ENCODE measurements at places on chromosomes 2 and 18.
A peak's percentile ranks its signal among the peaks of the same experiment; 100 is the strongest.

GRCh38 chr2:222998459-222998858 is 53.5 kb upstream of the KCNE4 start:
- no peak for DNase-seq

DNA sequence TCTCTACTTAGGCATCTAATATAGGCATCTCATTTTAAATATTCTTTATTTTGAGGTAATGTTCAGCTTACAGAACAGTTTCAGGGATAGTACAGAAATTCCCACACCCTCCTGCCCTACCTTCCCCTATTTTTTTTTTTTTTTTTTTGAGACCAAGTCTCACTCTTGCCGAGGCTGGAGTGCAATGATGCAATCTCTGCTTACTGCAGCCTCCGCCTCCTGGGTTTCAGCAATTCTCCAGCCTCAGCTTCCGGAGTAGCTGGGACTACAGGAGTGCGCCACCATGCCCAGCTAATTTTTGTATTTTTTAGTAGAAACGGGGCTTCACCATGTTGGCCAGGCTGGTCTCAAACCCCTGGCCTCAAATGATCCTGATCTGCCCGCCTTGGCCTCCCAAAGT is 97.6 kb downstream of the EPB41L5 start:
- no peak for DNase-seq

DNA sequence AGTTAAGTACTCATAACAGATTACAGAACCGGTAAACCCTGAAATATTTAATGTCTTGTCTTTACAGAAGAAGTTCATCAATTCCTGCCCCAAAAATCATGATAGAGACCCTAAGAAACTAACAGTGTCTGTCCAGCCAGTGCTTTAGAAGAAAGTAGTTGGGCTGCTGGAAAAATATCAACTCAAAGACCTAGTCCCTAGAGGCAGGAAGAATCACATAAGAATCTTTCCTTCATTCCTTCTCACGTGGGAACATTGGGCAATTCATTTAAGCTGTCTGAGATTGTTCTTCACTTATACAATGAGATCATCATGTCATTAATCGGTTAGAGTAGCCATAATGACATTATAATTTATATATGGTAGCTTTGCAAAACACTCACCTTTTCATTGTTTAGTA is 156.4 kb downstream of the CCBE1 start:
- DNase-seq = no peak

GRCh38 chr2:69686813-69687212 is 43.3 kb upstream of the AAK1 start:
- no peak for DNase-seq

DNA sequence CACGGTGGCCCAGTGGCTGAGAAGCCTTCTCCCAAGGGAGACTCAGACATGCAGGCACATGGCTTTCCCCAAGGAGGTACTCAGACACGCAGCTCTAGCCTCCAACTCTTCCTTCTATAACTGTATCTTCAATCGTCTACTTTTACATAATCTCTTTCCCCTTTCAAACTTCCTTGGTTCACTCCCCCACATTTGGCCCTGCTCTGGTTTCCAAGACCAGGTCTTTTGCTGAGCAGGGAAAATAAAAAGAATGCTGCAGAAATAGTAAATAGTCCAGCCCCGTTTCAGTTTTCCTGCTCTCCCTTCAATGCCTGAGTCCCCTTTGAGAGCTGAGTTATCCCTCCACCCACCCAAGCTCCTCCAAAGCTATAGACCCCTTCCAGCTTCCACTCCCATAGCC is 635.0 kb downstream of the ARHGAP15 start:
- no peak for DNase-seq

- no peak for DNase-seq
These were observed 81.6 kb upstream of the ALPP start for GRCh38 chr2:232296776-232297525.

- peak; percentile 91 for DNase-seq
These were observed 172 bp downstream of the PRKD3 start for GRCh38 chr2:37324536-37324785.

GRCh38 chr18:23550898-23551297 is 35.4 kb downstream of the NPC1 start:
- no peak for DNase-seq

- DNase-seq = no peak
These were observed 6.2 kb upstream of the TMEM87B start for GRCh38 chr2:112048887-112049286.

DNA sequence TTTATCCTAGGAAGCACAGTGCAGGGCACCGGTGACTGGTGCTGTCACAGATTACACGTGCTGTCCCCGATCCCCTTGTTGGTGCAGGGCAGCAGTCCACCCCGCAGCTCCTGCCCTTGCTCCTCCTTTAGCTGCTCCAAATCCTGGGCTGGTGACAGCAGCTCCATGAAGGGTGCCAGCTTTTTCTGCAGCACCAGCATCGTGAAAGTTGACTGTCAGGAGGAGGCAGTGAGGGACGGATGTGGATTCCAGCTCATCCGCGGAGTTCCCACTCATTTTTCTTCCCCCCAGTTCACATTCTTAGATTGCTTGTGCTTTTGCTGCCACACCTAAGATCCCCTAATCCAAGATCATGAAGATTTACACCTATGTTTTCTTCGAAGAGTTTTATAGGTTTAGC is 67.5 kb downstream of the ONECUT2 start:
- DNase-seq = no peak

DNA sequence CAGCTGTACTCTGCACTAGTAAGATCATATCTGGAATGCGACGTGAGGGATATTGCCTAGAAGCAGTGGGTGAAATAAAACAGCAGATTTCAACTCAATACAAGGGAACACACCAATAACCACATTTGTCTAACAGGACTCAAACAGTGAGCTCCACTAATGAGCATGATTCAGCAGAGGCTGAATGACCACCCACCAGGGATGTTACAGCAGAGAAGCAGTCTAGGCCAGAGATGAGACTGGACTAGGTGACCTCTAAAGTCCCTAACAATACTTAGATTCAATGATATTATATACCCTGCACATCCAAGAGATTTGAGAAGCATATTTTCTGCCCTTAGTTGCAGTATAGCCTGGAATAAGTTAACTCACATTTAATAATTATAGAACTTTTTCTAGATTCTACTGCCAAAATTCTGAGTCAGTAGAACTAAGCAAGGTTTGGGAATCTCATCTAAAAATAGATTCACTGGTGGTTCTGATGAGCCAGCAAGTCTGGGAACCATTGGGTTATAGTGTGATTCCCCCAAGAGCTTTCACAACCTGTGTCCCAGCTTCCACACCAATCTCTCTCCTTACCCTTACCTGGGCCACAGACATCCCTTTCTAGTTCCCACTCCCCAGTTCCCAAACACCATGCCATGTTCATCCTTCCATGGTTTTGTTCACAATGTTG is 6.3 kb downstream of the THOC1 start:
- no peak for DNase-seq

DNA sequence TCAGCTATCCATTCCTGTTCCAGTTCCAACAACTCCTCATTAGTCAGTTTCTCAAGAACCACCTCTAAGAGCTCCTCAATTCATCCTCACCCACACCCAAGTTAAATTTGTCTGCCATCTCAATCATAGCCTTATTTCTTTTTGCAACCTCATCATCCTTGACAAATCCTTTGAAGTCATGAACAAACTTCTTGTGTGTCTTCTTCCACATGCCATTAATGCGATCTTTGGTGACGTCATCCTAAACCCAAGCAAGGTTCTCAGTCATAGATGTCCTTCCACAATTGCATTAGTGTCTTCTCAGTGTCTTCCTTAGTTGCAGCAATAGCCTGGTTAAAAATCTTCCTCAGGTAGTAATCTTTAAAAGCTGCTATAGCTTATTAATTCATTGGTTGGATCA is 71.2 kb upstream of the FSIP2 start:
- DNase-seq = no peak

GRCh38 chr2:209389171-209389618 is 34.7 kb upstream of the MAP2 start:
- DNase-seq = no peak

DNA sequence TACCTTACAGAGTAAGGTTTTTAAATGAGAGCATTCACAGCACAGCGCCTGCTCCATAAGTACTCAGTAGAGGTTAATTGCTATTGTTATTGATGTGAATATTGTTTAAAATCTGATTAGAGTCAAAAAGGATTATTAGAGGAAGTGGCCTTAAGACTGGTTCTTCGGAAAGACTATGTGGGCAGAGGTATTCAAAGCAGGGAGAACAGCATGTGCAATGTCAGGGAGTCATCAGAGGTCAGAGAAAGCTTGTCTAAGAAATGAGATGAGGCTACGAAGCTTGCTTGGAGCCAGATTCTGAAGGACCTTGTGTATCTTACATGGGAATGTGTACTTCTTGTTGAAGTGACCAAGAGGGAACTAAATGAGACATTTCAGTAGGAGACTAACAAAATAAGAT is 49.8 kb downstream of the PMS1 start:
- no peak for DNase-seq

DNA sequence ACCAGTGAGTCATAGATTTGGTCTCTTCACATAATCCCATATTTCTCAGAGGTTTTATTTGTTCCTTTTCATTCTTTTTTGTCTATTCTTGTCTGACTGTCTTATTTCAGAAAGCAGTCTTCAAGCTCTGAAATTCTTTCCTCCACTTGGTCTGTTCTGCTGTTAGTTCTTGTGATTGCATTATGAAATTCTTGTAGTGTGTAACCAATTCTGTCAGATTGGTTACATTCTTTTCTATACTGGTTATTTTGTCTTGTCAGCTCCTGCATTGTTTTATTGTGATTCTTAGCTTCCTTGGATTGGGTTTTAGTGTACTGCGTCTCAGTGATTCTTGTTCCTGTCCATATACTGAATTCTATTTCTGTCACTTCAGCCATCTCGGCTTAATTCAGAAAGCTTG is 18.6 kb downstream of the EHBP1 start:
- DNase-seq = no peak

DNA sequence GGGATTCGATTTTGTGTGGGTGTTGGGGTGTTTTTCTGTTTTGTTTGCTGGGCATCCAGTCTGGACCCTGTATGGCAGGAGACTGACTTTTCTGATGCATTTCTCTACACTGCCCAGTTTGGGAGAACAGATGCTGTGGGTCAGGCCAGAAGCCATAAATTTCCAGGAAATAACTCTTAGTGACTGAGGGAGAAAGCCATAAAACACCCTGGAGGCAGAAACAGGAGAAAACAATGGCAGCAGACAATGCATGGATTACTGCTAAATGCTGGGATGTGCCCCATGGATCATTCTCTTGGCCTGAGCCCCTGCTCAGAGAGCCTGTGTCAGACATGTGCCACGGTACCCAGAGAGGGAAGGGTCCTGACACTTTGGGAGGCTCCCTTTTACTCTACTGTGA is 133.6 kb upstream of the CAPN13 start:
- no peak for DNase-seq

DNA sequence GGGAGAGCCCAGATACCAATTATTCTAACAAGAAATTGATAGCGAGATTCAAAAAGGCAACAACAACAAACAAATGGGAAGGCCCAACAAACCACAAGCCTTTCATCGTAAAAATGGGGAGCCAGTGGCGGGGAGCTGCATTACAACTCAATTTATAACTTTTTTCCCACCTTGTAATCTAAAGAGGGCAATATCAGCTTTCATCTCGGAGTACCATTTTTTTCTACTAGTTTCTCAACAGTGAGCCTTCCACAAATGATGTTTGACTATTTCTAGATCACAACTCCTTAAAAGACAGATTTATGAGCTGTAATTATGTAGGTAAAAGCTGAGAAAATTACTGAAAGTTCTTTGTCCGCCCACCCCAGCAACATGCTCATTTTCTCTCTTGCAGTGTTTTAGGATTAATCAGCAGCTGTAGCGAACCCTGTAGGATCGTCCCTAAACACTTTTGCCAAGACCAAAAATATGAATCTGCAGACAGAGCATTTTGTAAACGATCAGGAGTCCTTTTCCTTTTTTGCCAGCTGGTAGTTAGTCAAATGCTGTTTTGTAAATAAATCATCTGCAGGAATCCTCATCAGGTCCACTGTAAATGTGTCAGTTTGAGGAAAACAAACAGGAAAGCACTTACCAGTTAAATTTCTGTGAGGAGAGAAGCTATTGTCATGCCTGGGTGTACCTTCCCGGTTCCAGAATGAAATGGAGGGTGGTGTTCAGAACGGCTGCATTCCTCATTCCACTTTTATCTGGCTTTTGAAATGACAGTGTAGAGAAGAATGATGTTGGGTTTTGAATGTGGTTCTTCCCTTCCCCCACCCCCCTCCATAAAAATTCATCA is 53.2 kb downstream of the EEF1B2 start:
- no peak for DNase-seq

DNA sequence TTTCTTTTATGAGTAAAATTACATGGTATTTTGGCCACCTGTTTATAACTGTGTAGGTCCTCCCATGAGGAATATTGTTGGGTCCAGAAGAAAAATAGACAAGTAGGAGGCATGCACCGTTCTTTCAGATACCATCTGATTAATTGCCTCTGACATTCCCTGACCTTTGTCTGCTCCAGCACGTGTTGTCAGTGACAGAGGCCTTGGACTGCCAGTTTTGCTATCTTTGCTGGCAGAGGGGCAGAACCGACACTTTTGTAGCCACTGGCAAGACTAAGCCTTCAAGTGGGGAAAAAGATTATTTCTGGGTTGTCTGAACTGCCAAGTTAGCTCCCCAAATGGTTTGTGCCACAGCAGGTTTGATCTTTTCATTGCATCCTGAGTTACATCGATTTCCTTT is 276.9 kb downstream of the CAMKMT start:
- peak; percentile 44 for DNase-seq
